ENCODE measurements at places on chromosomes 11 and 22.

GRCh38 chr11:57072640-57073039 is 83.9 kb downstream of the OR5AK2 start:
- no peak for DNase-seq

GRCh38 chr11:115506954-115507675 is 2.9 kb upstream of the CADM1 start:
- no peak for DNase-seq

GRCh38 chr11:86641537-86642261 is 30.7 kb downstream of the ME3 start:
- DNase-seq = no peak

DNA sequence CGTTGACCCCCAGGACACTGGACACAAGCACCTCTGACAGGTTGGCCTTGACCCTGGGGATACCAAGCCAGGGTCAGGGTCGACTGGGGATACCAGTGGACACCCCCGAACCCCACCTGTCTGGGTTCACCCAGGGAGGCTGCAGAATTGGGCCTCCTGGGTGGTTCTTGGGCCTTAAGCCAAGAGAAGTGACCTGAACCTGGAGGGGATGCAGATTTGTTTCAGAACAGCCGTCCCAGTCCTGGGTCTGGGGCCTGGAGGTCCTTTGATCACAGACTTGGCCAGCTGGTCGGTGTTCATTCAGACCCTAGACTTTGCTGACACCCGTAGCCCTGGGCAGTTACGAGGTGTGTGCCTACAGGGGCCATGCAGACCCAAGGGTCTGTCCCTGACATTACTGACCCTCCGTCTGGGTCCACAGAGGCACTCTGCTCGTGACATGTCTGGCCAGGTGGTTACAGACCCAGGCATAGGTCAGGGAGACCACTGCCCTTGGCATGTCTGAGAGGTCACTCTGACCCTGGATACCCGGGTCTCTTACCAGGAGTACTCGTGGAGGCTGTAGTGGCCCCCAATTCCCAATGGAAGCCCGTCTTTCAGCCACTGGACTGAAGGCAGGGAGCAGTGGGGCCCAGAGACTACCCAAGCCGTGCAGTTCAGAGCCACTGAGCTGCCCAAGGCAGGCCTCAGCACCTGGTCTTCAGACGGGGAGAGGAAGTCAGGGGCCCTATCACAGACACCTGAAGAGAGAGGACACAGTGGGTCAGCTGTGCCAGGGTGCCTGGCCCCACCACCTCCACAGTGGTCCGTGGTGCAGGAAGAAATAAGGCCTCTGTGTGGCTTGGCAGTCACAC is 6.4 kb downstream of the SIGIRR start:
- DNase-seq = no peak

- DNase-seq = no peak
Observed at GRCh38 chr11:8101421-8101820, 20.4 kb downstream of the TUB start.

DNA sequence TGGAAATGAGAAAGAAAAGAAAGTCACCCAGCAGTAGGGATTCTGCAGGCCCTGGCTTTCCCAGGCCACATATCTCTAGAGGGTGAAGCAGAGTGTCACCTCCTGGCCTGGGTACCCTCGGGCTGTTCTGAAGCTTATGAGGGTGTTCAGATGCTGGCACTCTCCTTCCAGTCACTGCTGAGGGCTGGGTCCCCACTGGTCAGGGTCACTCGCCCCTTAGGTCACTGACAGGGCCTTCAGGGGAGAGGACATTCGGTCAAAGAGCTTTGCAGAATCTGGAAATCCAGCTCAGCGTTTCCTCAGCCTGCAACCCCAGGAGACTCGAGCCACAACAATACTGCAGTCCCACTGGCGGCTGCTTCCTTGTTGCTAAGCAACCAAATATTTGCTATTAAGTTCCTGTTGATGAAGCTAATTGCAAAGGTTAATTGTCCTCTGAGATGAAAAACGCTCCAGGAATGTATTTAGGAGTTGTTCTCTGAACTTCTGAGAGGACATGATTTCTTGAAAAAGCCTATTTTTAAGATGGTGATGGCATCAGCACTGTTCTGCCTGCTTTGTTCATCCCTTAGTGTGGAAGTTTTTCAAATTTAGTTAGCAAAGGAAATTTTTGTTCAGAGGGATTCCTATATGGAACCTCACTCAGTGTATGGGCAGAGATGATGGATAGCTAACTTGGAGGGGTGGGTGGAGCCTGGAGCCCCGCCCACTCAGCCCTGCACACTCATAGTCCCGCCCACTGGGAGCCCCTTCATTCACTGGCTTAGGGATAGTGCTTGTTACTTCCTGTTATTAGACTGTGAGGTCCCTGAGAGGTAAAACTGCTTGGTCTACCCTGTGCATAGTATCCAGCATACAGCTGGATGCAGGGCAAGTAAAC is 109.2 kb downstream of the CSNK2A3 start:
- no peak for DNase-seq

DNA sequence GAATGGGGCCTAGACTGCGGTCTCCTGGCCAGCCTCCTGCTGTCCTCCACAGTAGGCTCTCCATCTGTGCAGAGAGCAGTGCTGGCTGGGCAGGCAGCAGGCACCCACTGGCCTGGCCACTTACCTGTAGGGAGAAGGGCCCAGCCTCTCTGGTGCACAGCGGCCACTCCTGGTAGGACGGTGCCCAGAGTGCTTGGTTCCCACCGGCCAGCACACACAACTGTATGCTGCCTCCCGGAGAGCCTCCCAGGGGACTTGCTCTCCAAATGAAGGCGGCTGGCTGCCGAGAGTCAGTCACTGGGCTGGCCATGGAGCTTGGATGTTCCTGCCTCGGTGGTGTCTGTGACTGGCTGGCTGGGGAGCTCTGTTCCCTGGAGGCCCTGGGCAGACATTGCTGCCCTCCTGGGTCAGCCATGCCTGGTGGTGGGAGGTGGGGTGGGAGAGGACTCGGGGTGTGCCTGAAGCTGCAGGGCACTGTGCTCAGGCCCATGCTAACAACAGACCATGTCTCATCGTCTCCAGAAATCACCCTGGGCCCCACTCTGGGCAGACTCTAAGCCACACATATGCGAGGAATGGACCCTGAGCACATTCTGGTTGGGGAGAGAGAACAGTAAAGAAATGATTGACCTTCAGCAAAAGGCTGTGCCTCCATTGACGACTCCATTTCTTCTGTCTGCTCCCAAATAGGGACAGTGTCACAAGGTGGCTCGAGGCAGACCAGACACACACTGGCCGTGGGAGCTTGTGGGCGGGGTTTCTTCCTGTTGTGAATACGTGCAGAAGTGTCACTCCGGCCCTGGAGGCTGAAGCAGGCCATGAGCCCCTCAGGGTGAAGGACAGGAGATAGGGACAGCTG is 350.8 kb downstream of the TBC1D22A start:
- no peak for DNase-seq

DNA sequence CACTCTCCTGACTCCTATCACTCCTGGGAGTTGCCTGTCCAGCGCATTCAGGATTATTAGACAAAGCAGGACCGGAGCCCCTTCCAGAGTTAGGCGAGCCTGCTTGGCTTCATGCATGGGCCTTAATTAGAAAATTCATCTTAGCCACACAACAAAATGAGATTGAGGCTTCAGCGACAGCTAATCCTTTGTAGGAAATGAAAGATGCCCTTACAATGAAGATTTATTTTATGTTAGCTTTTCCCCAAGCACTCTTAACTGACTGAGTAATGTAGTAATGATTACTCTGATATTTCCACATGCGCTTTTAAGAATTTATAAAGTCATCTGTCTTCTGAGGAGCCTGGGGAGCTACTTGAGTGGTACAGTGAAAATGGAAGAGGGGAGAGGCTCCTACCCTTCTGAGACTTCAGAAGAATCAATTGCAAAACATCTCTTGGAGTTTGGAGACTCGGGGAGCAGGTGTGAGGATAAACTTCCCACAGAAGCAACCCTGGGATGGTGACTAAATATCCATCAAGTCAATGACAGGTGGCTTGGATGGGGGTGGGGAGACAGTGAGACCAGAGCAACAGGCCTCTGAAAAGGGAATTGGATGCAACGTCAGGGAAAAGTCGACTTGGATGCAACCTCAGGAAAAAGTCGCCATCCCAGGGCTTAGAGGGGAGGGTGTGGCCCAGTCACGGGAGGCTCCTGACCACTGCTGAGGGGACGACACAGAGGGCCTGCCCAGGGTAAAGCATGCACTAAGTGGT is 434.5 kb upstream of the B3GAT1 start:
- DNase-seq = no peak

DNA sequence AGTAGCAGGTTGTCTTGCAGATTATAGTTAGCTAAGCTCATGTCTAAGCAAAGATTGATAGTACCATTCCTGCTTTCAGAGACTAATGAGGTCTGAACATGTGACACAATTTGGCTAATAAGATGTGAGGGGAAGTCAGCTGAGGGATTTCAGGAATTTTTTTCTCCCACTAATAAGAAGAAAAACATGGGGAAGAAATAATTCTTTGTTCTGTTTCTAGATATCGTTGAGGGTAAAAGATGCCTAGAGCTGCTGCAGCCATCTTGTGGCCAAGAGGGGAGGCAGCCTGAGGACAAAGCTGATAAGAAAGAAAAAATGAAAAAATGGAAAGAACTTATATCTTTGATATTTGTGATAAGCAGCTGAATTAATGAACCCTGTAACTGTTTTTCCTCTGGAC is 1334.4 kb downstream of the LRRC4C start:
- DNase-seq = no peak

DNA sequence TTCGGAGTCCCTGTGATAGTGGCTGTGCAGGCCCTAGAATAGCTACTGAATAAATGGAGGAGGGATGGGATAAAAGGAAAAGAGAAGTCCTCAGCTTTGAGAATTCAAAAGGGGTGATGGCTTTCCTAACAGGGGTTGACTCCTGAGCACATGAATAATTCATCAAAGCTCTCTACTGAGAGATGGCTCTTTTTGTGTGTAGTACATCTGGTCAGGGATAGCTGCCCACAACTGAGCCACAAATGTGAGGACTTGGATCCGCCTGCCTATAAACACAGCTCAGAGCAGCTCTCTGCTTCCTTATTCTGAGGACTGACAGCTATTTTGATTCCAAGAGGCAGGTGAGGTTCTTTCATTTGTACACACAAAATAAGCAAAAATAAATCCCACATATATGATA is 82.3 kb downstream of the USP35 start:
- DNase-seq = no peak

DNA sequence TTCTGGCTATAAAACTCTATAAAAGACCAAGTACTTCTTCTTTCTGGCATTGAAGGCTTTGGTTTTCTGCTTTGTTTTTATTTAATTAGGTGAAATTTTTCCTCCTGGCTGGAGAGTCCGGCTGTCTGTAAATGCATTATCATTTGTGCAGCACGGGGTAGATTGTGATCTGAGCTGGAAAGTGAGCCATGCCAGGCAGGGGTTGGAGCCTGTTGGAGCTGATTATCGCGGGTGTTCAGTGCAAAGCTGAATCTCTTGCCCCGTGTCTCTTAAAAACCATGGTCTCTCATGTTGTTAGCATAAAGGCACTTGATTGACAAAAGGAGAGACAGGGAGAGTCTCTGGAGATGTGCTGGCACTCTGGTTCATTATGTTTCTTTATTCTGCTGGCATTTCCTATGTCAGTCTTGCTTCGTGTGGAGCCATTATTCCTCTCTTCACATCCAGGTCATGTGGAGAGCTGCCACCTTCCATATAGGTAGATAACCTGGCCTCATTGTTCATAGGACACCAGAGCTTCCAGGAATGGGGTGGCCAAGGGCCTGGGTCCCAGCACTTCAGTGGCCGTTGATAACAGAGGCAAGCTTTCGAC is 75.2 kb downstream of the LDLRAD3 start:
- no peak for DNase-seq

- no peak for DNase-seq
Observed at GRCh38 chr11:59459916-59460315, 3.2 kb downstream of the OR4D6 start.

GRCh38 chr22:32339190-32340012 is 18.3 kb upstream of the RFPL3 start:
- DNase-seq = no peak

- no peak for DNase-seq
Observed at GRCh38 chr11:85698195-85698594, 12.2 kb upstream of the CCDC89 start.

DNA sequence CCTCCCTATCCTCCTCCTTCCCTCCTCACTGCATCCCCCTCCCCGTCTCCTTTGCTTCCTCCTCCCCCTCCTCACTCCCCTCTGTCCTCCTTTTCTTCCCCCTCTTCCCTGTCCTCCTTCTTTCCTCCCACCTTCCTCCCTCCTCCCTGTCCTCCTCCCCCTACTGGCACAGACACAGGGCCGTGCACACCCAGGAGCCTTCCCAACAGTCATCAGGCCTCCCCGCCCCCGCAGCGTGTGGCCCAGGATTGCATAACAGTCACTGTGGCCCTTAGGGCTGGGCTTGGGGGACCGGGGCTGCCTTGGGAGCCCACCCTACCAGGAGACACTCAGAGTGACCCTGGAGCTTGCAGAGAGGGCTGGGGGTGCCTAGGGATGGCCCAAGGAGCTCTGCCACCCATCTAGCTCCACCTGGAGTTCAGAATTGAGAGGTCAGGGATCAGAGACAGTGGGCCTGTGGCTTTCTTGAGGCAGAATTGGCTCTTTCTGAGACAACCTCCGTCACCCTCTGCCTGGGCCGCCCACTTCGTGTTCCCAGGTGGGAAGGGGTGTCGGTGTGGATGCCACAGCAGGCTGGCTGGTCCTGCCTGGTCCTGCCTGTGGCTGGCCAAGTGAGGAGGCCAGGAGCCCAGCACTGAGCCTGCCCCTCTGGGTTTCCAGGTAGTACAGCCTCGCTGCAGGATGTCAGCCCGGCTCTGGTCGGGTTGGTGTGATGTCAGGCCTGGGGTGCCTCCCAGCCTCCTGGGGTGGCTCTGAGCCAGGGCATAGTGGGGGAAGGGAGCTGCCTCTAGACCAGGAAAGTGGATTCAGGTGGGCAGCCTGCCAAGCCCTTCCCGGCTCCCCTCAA is 1.6 kb downstream of the SPI1 start:
- no peak for DNase-seq

GRCh38 chr11:117879516-117880480 is 3.3 kb upstream of the FXYD6 start:
- no peak for DNase-seq

DNA sequence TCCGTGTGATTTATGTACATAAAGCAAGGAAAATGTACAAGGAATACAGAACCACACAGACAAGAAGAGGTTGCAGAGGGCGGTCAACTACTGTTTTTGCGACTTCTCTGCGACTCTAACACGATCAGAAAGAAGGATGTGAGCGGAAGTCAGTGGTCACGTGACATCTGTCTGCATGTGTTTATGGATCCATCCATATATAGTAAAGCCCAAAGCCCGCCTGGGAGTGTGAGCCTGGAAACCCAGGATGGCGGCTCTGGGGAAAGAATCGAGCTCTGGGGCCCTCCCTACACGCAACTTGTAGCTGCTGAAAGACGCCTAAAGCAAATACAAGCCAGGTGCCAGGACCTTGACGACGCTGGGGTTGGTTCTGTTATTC is 8.8 kb downstream of the OSBPL5 start:
- DNase-seq = no peak

GRCh38 chr11:77103319-77103718 is 679 bp downstream of the OMP start:
- no peak for DNase-seq

- DNase-seq = no peak
Observed at GRCh38 chr11:22711071-22711770, 44.8 kb downstream of the GAS2 start.

DNA sequence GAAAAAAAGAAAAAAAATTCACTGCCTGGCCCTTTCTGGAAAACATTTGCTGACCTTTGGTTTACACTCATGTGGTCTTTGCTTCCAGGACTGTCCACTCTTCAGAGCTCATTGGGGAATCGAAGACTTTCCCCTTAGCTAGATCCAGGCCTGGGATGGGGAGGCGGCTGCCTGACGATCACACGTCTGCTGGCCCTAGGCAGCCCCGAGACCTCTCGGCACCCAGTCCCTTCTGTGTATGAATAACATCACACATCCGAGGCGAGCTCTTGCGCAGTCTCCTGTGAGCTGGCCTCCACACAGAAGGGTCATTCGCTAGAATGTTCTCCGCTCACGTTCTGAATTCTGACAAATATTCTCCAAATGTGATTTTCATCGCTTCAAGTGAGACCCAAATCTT is 25.7 kb upstream of the GAL start:
- DNase-seq = no peak

Measured in stimulated activated CD4-positive, alpha-beta T cell treated with anti-CD3 and anti-CD28 coated beads, Interleukin-15, amount 100 ng/mL, for 48 hours (primary cell).